NCI-H774 (cell line): ENCODE measurements at places on chromosomes 2 and 18.
A peak's percentile ranks its signal among the peaks of the same experiment; 100 is the strongest.

- no peak for DNase-seq
Measured at GRCh38 chr2:23283653-23284052, 101.3 kb upstream of the KLHL29 start.

- DNase-seq, result no peak
Measured at GRCh38 chr2:118031566-118031965, 17.7 kb upstream of the CCDC93 start.

GRCh38 chr2:7567646-7568045 is 650.4 kb downstream of the RNF144A start:
- DNase-seq, result no peak

DNA sequence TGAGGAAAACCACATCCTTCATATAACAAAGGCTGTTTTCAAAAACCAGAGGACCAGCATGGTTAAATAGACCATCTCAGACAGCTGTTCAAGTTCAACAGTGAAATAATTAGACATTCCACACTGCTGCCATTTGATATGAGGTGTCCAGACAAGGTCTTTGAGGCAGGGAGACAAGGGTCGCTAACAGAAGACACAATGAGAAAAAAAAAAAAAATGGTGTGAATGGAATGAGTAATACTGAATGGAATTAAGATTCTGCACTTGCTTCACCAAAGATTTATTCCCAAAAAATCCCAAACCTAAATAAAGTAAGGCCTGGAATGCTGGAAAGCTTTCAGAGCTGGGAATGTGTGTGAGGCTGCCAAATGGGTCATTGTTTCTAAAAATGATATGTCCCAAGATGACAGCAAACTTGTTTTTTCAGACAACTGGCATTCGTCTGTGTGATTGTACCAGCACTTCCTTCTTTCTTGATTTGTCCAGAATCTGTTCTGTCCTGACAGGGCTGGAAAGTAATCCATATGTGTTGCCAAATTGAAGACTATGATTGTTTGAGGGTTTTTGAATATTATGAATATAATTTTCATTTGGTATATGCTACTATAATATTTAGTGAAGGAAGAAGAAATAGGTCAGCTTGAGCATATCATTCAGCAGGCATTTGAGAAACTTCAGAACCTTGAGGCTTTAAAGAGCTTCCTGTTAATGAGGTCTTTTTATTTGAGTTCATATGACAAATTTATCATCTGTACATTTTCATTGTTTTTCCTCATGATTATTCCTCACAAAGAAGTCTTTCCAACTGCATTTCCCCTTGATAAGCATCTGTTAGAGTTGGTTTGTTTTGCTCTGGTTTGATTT is 85.2 kb upstream of the ITGA4 start:
- DNase-seq, result no peak

DNA sequence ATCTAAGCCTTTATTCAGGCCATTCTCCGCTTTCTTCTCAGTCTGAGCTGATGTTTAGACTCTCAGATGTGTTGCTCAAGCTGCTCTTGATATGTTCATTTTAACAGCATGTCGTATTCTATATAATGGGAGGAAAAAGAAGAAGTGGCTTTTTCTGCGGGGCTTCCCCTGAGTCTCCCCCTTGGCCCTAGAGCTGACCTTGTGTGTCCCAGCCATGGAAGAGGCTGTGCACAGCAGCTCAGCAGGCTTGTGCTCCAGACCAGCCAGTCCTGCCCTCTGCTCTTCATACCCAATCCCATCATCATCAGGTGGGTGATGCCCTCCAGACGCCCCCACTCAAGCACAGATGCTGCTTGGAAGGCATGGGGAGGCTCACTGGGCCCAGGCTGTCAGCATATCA is 155.1 kb upstream of the CELF4 start:
- no peak for DNase-seq

- peak; percentile 71 for DNase-seq
Measured at GRCh38 chr2:79788952-79789651, 276.3 kb downstream of the CTNNA2 start.

DNA sequence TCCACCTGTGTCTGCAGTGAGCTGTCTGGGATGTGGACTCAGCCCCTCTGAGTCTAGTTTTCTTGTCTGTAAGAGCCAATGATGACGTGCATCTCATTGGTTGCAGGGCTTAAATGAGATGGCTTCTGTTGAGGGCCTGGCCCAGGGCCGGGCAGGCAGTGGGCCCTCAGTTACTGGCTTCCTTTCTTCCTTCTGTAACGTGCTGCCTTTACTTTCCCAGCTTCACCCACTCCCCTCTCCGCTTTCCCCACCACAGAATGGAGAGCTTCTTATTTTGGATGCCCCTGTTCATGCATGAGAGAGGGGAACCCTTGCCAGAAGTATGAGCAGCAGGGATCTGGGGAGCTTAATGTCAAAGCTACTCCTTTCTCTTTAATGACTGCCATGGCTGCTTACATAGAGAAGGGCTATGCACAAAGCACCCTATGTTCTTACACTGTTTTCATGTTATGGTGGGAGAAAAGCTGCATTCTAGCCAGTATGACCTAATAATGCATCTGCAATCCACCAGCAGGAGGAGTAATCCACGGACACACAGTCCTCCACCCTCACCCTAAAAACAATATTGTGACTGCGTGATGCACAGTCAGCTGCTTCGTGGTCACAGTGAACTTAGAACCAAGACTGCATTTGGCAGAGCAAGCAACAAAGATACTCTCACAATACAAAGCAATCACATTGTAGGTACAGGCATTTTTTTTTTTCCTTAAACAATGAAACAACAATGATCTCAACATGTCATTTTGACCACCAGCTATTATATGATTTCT is 37.2 kb downstream of the CREG2 start:
- DNase-seq, result no peak

DNA sequence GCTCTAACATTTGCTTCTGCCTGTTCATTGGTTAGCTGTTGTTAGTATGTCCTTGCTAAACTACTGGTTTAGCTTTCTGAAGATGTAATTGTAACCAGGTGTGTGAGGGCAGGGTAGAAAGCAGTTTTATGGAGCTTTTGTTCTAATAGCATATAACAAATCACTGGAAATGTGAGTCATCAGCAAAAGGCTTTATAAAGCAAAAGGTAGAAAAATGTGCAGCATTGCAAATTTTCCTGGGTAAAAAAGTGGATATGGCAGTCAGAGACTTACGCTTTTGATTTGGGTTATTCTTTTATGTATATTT is 85.3 kb downstream of the ZNF407 start:
- no peak for DNase-seq

DNA sequence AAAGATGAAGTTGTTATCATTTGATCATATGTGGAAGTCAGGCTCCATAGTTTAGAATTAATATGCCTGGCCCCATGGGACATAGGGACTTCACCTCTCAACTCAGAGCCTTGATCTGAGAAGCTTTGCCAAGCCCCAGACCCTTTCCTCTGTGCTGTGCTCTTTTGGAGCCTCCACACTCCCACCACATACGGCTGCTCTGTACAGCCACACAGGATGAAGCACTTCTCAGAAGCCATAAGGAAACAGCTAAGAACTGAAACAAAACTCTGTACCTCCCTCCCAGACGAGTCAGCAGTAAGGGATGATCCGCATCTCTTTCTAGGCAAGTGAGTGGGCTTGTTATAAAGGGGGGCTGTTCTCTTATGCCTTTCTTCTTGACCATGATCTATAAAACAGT is 66.5 kb downstream of the CAB39 start:
- no peak for DNase-seq

DNA sequence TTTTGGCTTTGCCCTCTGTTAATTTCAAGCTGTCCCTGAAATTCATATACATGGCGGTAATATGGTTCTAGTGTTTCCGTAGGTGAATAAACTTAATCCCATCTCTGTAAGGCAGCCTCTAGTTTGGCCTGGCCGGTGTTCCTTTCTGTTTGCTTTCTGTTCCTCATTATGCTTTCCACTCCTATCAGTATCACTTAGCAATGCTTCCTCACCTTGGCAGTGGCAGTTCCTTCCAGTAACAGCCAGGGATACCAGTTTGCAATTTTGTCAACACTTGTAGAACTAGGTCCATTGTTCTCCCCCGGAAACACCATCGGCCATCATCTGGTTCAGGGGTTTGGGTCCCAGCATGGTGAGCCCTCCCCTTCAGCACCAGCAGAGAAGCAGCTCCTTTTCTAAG is 18.2 kb upstream of the TNP1 start:
- DNase-seq, result no peak

GRCh38 chr2:164593541-164593940 is 27.7 kb downstream of the GRB14 start:
- no peak for DNase-seq

DNA sequence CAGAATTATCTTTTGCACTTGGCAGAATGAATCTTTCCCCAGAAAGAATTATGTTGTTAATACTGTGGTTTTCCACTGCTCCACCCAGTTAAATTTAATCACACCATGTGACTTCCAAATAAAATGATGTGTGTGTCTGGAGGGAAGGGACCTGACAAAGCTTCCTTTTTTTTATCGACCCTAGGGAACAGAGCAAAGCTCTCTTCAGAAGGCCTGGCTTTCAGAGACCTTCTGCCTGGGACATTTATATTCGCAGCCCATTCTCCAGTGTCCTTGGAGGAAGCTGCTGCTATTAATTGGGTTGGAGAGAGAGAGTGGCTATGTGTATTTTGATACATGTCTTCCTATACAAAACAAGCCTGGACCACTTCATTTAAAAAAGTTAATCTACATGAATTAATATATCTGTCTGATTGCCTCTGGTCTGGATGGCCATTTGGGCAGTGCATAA is 233.7 kb downstream of the PRKCE start:
- no peak for DNase-seq

- no peak for DNase-seq
Measured at GRCh38 chr2:202909394-202910192, 1.9 kb downstream of the WDR12 start.

GRCh38 chr18:26640541-26640940 is 92.2 kb upstream of the KCTD1 start:
- DNase-seq, result no peak

DNA sequence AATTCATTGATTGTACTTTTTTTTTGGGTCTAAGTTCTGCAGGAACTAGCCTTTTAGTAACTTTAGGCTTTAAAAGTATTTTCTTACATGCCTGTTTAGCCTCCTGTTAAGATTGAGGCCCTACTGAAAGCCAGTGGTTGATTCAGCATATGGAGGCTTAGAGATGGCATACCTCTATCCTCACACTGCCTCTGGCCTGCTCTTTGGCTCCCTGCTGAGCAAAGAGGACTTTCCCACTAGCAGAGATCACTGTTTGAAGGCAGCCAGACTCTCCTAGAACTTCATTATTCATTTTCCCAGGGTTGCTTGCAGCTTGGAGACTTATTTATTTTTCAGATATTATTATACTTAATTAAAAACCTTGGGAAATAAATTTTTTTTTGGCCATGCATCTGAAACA is 405.6 kb upstream of the MEX3C start:
- DNase-seq, result no peak
